ENCODE measurements at places on chromosomes 7 and 10. TPM values are rescaled to one million over a fixed set of nuclear protein-coding genes. Genes with fewer than 3 reads are reported as not detected.

Gene EPHA1
- total RNA-seq, result 176 TPM

GRCh38 chr7:3408814-3409595 lies 108.0 kb downstream of the SDK1 start:
- DNase-seq, result no peak

DNA sequence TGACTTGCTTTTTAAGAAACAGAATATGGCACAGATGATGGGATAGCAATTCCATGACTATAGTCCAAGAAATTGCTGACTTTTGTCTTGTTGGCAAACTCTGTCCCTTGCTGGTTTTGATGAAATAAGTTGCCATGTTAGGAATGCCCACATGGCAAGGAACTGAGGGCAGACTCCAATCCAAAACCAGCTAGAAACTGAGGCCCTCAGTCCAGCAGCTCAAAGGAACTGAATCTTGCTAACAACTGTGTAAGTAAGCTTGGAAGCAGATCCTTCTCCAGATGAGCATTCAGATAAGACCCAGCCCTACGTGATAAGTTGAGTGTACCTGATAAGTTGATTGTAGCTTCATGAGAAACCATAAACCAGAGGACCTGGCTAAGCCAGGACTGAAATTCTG lies 64.3 kb upstream of the BMPER start:
- DNase-seq, result no peak

Gene WDR91
- total RNA-seq, result 9.1 TPM

- DNase-seq, result no peak
These were observed 197.7 kb upstream of the FRMD4A start for GRCh38 chr10:14528450-14528849.

DNA sequence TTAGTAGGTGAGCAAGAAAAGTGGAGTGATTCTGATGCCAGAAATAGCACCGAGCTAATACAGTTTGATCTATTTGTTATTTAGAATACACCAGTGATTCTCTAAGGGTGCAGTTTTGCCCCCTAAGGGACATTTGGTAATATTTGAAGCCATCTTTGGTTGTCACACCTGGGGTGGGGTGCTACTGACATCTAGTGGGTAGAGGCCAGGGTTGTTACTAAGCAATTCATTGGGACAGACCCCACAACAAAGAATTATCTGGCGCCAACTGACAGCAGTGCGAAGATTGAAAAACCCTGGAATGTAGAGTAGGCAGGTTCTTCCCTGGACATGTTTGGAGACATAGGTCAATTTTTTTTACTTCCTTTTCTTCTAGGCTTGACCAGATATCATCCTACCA lies 14.6 kb downstream of the PALS2 start:
- DNase-seq, result no peak

DNA sequence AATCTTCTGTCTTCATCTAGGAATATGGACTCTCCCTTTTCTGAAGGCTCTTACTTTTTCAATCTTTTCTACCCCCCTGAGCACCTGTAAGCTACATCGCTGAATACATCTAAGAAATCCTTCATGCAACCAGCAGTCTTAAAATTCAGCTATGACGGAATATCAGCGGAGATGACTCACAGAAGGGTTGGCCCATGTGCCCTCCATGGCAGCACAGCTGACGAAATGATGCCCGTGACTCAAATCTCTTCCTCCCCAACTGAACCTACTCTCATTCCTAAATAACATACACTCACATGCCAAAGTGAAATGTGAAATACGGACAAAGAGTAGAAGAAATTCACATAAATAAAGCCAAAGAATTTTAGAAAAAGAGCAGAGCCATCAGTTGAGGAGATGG lies 30.3 kb upstream of the NCAPG2 start:
- DNase-seq, result no peak

GRCh38 chr7:106029451-106029850 lies 66.4 kb downstream of the CDHR3 start:
- no peak for DNase-seq

Data from H7 (cell line).